COR-L47 (cell line): ENCODE measurements at places on chromosomes 16 and 17.

DNA sequence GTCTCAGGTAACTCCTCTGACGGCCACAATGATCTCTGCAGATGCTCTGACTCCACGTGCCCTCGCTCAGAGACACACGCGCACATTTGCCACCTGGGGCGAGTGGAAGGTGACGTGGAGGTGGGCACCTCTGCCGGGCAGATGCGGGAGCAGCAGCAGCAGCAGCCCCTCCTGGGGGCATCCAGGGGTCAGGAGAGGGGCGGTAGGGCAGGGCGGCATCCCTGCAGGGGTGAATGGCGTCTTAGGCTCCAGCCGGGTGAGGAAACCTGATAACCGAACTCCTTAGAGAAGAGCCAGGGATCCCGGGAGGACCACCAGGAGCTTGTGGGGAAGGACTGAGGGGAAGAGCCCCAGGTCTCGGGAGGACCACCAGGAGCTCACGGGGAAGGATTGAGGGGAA lies 34.6 kb upstream of the CDH15 start:
- DNase-seq: no peak

GRCh38 chr16:53024045-53024444 lies 28.7 kb downstream of the CHD9NB start:
- no peak for DNase-seq

- no peak for DNase-seq
Observed at GRCh38 chr17:43719578-43719977, 39.0 kb downstream of the SOST start.

- no peak for DNase-seq
Observed at GRCh38 chr17:56478836-56479447, 114.6 kb upstream of the NOG start.

DNA sequence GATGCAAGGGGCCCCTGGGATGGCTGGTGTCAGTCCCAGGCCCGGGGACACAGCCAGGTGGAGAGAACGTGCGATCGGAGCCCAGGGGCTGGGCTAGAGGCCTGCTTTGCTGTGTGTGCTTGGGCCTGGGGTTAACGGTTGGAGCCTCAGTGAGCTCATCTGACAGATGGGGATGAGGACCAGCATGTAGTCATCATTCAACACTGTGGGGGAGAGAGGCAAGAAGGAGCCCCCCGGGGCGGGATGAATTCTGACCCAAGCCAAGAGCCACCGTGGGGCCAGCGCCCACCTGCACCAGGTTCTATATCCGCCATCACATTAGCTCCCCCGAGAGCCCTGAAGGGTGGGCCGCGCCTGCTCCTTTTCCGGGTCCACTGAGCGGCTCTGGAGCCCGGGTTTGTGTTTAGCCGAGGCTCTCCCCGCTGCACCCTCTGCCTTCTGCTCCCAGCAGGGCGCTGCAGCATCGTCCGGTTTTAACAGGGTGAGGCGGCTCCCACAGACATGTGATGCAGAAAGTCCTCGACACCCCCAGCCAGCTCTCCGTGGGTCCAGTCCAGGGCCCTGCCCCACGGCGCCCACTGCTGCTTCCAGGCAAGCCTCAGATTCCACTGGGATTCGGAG lies 365.7 kb downstream of the SEC14L1 start:
- no peak for DNase-seq

DNA sequence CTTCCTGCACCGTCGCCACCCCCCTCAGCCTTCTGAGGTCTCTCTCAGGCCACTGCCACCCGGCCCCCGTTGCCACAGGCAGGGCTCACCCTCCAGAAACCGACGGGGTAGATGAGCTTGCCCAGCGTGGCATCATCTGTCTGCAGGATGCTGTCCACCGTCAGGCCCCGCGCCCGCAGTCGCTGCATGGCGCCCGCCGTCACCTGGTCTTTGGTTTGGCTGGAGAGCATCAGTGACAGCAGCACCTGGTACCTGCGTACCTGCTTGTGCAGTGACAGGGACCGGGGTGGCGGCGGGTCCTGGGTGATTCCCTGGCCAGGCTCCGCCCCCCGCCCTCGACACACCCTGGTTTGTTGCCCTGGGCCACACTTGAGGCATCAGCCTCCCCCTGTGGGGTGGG lies 3.1 kb downstream of the NTHL1 start:
- no peak for DNase-seq

- no peak for DNase-seq
Observed at GRCh38 chr17:11996722-11997146, 541 bp downstream of the ZNF18 start.

GRCh38 chr16:88900662-88901052 lies 34.2 kb upstream of the PABPN1L start:
- DNase-seq: no peak

DNA sequence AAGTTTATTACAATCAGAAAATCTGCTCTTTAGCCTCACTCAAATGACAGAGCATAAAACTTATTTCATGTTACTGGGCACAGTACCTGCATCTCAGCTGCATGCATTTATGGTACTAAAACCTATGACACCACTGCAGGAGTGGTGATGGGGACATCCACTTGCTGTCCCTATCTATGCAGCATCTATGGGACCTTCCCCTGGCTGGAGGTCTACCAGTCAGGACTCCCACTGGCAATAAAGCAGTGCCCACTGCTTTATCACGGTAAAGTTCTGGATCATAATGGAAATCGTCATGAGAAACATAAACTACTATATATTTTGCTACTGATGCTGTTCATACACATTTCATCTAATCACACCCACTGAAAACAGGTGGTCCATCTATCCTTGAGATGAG lies 26.2 kb downstream of the NSMCE1 start:
- no peak for DNase-seq

DNA sequence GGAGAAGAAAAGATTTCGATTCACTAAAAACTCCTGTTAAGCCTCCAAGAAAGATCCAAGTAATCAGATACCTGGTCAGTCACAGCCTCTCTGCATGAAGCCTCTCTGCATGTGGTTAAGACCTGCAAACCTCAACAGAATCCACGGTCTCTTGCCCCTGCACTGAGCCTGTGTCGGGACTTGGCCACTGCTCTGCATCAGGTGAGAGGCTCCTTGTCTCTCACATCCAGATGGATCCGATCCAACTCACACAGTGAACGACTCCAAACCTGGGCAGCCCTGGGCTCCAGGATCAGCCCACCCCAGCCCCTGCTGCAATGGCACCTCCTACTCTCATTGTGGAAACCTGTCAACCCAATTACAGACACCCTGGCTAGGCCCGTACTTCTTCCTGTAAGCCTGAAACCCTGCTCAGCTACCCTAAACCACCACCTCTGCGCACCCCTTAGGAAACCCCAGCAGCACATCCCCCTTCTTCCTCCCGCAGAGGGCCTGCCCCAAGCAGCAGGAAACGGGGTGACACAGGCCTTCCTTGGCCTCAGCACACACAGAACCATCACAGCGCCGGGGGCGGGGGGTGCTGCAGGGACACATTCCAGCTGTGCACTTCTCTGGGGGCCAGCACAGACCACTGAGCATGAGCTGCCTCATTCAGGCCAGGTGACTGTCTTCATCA lies 129.5 kb downstream of the ANKRD11 start:
- DNase-seq: no peak

- peak; percentile 2 for DNase-seq
Observed at GRCh38 chr16:81136390-81137335, 40.5 kb upstream of the GCSH start.

DNA sequence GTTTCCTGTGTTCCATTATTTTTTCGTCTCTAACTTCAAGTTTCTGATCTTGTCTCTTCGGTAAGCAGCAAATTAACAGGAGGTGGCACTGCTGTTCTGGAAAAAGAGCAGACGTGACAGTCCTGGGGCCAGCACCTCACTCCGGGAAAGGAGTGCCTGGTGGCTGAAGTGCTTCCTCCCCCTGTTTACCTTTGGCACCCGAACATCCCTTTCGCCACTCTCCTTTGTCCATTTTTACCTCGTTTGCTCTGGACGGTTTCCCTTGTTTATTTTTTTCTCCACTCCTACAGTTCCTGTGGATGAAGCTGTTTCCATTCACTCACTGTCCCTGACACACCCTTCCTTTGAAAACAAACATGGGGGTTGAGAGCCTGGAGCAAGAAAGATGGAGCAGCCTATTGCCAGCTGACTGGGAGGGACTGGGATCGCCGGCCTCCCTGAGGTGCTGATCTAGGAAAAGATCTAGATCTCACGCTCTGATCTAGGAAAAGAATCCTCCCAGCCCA lies 12.6 kb downstream of the SAP30BP start:
- peak; percentile 21 for DNase-seq

GRCh38 chr16:35319536-35320192 lies 1860.3 kb downstream of the TP53TG3F start:
- no peak for DNase-seq

GRCh38 chr17:58517378-58517927 lies 3.0 kb upstream of the MTMR4 start:
- no peak for DNase-seq

GRCh38 chr16:80191928-80192327 lies 348.9 kb upstream of the DYNLRB2 start:
- DNase-seq: no peak

DNA sequence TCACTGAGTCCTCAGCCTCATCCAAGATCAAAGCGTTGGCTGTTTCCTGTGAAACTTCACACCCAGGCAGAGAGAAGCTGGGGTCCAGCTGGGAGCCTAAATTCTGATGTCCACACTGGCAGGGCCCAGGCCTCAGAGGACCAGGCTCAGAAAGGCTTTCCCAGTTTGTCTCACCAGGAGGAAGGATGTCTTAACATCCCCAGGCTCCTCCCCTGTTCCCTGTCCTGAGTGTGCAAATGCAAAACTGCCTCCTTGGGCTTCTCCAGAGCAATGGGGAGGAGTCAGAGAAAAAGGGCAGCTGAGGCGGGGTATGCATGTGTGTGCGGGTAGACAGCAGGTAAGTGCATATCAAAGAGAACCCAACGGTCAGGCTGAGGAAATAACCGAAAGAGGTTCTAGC lies 45.7 kb downstream of the CUEDC1 start:
- no peak for DNase-seq

GRCh38 chr16:24009955-24010354 lies 174.2 kb downstream of the PRKCB start:
- DNase-seq: no peak

DNA sequence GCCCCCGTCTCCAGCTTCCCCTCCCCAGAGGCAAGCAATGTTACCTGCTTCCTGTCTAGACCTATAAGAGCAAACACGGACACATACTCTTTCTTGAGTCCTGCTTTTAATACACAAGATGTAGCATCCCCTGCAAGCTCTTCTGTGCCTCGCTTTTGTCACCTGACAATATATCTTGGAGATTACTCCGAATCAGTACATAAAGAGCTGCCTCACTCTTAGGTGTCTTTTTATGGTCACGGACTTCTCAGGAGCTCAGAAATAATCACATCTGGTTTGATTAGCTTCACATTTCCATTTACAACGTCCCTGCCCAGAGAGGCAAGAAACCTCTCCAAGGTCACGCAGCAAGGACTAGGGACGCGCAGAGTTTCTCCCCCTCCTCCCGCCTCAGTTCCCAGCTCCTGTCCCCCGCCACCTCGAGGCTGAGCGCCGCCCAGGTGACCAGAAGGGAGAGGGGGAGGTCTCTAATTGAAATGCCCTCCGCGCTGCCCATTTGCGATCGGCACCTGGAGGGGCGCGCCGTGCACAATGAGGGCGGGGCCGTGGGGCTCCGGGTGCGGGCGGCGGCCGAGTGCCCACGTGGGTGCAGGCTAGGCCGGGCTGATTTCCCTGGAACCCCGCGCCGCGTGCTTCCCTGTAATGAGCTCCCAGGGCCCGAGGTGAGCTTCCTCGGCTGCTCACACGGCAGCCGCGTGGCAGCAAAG lies 13.8 kb upstream of the SEZ6 start:
- DNase-seq: peak; percentile 80

GRCh38 chr17:69363488-69364210 lies 36.7 kb upstream of the ABCA5 start:
- DNase-seq: no peak

- DNase-seq: no peak
Observed at GRCh38 chr17:5911919-5912318, 158.3 kb upstream of the WSCD1 start.

- peak; percentile 55 for DNase-seq
Observed at GRCh38 chr17:7314719-7315569, at the start of gene GPS2. TSS of gene GPS2 (minus strand) at chr17:7315360. CDS start at chr17:7315052, 308 bp downstream.

- no peak for DNase-seq
Observed at GRCh38 chr16:48272837-48273421, 25.6 kb upstream of the ABCC11 start.

GRCh38 chr17:15334266-15334665 lies 7.1 kb downstream of the TEKT3 start:
- DNase-seq: no peak

DNA sequence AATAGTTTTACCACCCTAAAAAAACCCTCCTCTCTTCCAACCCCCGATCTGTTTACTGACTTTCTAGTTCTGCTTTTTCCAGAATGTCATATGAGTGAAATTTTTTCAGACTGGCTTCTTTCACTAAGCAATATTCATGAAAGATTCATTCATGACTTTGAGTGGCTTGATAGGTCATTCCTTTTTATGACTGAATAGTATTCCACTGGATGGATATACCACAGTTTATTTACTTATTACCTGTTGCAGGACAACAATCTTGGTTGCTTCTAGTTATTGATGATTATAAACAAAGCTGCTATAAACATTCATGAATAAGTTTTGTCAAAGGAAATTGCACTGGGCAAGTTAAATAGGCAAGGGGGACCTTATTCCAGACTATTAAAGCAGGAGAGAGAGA lies 264.2 kb downstream of the UTP18 start:
- DNase-seq: no peak

DNA sequence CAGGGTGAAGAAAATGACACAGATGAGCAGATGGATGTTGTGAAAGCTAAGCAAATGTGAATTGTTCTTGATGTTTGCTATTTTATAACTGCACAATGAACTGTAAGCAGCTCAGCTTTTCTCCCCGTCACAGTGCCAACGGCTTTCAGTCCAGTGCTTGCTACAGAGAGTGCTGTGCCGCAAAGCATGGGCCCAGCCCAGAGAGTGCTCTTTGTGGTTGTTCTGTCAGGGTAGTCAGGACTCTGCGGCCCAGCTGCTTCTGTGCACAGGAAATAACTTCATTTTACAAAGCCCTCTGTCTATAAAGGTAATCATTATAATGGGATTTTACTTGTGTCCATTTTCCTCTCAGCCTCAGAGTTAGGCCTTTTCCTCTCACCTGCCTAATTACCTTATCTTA lies 39.1 kb downstream of the CDRT15 start:
- DNase-seq: no peak

DNA sequence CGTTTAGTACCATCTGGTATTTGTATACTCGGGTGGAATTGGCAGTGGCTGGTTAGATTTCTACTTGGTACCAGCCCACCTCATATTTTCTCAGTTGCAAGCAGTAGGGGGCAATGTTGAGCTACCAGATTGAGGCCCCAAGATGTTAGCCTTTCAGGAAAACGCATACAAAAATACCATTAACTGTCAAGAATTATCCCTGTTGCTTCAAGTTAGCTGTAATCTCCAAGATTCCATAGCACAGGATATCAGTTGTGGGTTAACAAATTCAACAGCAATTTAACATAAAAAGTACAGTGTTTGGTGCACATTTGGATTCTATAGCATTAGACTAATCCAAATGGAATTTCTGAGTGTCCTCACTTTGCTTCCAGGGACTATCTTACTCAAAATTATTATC lies 188.2 kb downstream of the FTO start:
- DNase-seq: peak; percentile 16

GRCh38 chr17:45363498-45363897 lies 46.7 kb upstream of the MAP3K14 start:
- no peak for DNase-seq

GRCh38 chr17:42748908-42749798 lies 4.3 kb upstream of the EZH1 start:
- DNase-seq: peak; percentile 38
